Natural killer cell (primary cell): ENCODE measurements at places on chromosomes 6 and 20. TPM values are rescaled to one million over a fixed set of nuclear protein-coding genes. Genes with fewer than 3 reads are reported as not detected.
A peak's percentile ranks its signal among the peaks of the same experiment; 100 is the strongest.

DNA sequence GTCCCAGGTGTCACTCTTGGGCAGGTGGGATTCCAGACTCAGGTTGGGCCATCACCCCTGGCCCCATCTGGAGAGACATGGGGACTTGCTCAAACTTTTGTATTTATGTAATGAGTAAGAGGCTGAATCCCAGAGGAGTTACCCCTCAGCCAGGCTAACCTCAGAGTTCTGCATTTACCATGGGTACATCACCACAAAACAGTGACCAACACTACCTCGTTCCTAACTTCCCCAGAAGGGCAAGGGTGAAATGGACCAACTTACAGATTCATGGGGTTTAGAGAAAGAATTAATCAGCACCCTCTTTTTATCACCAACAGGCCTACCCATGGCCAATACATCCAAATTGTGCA, 259.9 kb upstream of the MARCKS start:
- no peak for DNase-seq

GRCh38 chr6:102761872-102762271, 1368.4 kb downstream of the GRIK2 start:
- DNase-seq: no peak

GRCh38 chr6:110491644-110492317, 15.4 kb upstream of the SLC22A16 start:
- DNase-seq: no peak

GRCh38 chr6:74657011-74657410, 548.8 kb downstream of the COL12A1 start:
- DNase-seq: no peak

- DNase-seq: peak; percentile 42
Observed at GRCh38 chr20:3328501-3328900, 79.0 kb downstream of the DNAAF9 start.

GRCh38 chr6:138719011-138719635, 54.4 kb upstream of the CCDC28A start:
- DNase-seq: no peak

DNA sequence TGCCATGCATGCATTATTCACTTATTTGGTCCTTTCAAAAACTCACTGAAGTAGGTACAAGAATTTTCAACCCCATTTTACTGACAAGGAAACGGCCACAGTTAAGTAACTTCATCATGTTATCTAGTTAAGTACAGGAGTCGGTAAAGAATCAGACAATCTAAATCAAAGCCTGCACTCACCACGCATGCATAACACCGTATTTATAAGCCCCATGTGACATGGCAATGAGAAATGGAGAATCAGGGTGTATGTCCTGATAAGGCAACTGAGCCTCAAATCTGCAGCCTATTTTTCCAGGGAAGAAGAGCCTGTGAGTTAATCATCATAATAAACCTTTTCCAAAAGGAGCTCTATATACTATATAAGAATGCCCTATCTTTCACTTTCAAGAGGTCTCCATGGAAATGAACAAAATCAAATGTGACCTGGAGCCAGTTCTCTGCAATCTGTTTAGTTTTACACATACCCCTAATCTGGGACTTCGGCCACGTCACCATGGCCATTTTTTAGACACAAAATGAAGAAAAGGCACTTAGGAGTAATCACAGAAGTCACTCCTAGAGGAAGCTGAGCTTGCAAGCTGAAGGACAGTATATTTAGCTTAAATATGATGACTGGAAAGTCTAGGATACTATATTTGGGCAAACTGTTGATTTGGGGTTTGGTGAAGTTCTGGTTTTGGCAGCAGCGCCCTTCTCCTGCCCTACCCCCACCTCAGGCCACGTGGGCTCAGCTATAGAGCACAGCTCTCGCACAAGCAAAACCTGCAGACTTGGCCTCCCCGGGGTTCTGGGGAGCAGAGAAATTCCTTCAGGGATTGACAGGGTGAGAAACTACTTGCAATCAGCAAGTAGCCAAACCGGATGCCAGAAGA, 19.2 kb downstream of the TRAM2 start:
- DNase-seq: no peak

DNA sequence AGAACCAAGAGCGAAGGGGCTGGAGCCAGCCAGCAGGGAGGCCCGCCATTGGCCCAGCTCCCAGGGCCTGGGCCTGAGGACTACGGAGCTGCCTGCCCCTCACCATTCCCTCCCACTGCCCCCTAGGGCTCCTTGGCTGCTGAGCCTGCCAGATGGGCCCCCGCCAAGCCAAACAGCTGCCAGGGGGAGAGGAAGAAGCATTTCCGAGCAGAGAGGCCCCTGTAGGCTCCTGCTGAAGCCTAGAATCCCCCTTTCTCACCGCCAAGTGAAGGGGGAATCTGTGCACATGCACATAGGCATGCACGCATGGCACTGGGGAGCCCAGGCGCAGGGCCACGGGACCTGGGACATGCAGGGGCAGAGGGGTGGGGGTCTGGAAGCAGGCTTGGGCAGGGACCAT, 28.5 kb upstream of the MRPS18A start:
- no peak for DNase-seq

GRCh38 chr20:18057101-18057993, at the start of gene OVOL2:
OVOL2 (minus strand) TSS chr20:18057916; CDS start chr20:18057634, 282 bp downstream.
- no peak for DNase-seq

DNA sequence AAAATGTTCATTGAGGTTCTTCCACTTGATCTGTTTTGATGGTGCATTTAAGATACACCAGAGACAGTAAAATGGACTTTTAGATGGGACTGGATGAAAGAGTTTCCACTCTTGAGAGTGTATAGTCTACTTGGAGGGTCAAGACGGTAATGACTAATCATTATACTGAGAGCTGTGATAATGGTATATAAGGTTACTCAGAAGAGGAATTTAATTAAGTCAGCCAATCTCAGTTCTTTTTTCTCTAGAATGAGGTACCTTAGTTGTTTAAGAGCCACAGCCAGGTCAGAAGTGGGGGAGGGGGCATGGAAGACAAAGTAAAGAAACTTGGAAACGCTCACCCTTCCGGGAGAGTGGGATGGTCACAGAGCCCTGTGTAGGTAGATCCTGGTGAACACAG, 123.9 kb downstream of the MAP3K4 start:
- no peak for DNase-seq

DNA sequence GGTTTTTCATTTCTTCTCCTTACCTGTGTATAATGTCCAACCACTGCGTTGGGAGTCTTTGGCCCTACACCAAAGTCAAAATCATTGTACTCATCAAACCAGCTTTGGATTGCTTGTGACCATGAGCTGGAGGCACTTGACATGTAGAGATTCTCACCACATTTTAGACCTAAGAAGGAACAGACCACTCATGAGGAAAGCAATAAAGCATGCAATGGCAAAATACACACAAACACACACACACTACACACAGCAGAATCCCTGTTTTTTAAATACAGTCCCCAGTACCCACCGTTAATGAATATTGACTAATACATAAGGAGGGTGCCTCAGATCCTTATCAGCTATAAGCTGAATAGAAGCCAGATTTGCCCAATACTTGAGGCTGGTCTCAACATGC, 10.5 kb downstream of the CRISP3 start:
- no peak for DNase-seq

DNA sequence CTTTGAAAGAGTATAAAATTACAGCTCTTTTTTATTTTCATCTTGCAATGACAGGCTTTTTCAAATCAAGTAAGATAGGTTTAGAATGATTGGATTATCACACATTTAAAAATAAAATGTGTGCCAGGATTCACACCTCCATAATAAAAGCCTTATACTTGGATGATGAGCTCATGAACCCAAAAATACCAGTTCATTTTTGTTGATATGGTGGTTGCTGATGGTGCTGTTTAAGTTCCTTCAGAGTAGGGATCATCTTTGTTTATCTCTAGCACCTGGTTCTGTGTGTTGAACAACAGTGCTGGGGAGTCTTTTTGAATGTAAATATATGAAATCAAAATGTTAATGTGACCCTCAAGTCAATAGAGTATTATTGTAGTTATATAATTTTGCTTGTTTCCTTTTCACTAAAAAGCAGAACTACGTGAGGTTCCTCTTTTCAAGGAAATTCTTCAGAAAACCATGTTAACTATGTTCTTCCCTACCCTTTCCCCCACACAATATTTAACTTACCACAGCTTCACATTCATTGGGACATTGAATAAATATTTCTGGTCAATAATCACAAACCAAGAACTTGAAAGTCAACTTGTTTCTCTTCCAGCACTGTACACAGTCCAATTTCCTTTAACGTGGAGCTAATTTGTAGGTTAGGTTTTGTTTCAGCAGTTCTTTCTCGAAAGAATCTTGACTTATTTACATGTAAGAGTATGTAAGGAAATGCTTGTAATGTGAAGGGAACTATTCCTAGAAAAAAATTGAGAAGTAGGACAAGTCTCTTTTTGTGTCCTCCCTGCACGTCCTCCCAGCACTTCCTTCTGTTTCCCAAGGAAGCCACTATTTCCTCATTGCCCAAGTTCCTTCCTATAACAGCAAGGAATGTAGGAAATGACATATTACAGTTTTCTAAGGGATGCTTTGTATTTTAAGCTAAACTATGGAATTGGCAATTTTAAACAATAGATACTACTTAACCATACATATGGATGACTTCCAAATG, 945.9 kb upstream of the CITED2 start:
- DNase-seq: no peak

DNA sequence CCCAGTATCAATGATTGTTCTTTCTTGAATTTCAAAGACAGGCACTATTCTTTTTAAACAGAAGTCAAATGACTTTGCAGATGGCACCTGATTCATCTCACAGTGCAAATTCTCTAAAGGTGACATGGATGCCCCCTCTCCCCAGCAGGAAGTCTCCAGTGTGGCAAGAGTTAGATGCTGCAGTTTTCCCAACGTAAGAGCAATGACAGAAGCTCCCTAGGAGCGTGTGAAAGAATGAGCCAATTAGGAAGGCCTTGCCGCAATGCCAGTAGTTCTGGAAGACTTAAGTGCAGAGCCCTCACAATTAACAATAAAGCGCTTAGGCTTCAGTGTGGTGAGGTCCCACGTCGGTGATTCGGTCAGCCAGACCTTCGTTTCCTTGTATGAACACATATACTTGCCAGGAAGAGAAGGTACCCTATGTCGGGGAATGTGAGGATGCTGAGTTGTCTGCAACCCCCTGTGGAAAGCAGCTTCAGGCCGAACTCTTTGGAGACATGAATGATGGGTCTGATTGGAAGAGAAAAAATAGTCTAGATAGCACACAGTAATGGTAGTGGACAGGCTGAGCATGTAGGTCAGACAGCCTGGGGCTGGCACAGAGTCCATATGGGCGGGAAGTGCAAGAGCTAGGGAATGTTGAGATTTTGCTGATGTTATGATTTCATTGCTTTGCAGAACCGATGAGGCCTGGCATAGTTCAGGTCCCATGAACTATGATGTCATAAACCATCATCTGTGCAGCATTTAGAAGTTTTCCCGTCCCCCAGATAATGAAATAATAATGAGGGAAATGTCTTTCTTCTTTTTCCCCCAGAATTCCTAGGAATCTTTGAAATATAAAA, 132.6 kb downstream of the PHACTR1 start:
- DNase-seq: no peak

The TSPO2 gene
- not detected for total RNA-seq

The HLA-DRB5 gene
- 17.9 TPM for total RNA-seq

The STX11 gene
- total RNA-seq: 38.3 TPM

The PNRC1 gene
- 695 TPM for total RNA-seq

The BPIFB1 gene
- total RNA-seq: not detected

The OR2B3 gene
- not detected for total RNA-seq

The WFDC2 gene
- not detected for total RNA-seq

The RHAG gene
- not detected for total RNA-seq

The APMAP gene
- total RNA-seq: 212 TPM
